GM10248 (cell line): ENCODE measurements at places on chromosomes 12 and 14.

GRCh38 chr14:89571491-89571890, 154.5 kb upstream of the FOXN3 start:
- no peak for DNase-seq

DNA sequence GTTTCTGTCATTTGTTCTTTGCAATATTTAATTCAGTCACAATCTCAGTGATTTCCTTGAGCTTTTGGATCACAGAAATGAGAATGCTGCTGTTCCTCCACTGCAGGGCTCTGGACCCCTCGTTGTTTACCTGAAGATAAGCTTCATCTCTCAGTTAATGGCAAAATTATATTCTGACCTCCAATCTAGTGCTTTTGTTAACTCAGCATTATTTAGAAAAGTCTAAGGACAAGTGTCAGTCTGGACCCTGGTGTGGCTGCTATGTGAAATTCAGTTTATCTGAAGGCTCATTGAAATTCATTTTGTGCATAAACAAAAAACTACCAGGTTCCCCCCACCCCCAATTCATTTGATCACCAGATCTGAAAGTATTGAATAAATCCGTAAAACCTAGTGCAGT, 84.7 kb downstream of the PTPRO start:
- DNase-seq = no peak

DNA sequence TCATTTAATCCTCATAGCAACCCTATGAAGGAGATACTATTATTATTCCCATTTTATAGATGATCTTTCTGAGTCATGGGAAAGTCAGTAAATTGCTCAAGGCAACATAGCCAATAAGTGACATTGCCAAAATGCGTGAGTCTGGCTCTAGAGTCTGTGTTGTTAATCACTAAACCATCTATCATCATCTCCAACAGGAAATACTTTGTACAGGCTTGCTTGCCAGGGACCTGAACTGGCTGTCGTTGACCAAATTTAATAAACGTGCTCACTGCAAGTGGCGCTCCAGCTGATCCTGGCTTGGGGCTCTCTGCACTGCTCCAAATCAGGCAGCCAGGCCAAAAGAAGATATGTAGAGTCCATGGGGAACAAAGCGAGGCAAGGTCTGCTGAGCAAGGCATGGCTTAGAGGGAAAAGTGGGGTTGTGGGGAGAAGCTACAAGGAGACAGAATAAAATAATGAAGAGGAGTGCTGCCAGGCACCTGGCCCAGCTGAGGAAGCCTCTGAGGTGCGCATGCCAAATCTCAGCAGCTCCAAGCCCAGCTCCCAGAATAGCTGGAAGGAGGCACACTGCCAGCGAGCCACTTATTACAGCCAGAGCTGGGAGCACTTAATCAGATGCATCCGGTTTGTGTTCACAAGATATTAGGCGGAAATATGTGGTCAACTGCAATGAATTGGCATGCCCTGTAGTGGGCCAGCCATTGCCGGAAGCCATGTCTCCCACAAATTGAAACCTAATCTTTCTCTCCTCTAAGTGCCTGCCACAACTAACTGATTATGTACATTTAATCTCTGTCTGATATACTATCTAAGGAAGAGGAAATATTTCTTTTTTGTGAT, 43.3 kb upstream of the PTPRO start:
- no peak for DNase-seq

DNA sequence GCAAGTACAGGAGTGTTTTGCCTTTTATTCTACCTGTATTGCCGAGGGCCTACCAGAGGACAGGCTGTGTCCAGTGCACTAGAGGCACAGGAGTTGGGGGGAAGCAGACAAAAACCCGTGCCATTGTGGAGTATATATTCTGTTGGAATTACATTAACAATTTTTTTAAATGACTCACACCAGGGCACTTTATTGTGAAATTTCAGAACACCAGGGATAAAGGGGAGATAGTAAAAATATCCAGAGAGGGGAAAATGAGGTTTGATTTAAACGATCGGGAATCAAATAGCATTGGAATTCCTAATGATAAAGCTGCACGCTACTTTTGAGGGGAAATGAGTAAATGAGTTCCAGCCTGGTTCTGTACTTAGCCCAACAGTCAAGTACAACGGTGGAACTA, 123.2 kb downstream of the PELI2 start:
- no peak for DNase-seq

GRCh38 chr12:7001921-7002591, 16.2 kb downstream of the LPCAT3 start:
- DNase-seq = no peak

- no peak for DNase-seq
These were observed 44.0 kb upstream of the CPNE8 start for GRCh38 chr12:38949363-38949762.

GRCh38 chr14:61811882-61812346, 49.7 kb downstream of the SNAPC1 start:
- DNase-seq = no peak

DNA sequence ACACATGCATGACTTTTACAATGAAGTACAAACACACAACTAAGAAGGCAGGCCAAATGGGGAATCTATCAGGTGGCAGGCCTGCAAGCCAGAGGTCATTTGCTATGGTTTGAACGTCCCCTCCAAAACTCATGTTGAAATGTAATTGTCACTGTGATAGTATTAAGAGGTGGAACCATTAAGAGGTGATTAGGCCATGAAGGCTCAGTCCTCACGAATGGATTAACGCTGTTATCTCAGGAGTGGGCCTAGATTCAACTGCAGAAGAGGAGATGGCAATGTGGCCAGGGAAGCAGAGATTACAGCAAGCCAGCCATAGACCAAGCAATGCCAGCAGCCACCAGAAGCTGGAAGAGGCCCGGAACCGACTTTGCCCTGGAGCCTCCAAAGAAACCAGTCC, 13.5 kb upstream of the ACTR6 start:
- no peak for DNase-seq

- no peak for DNase-seq
These were observed 904 bp downstream of the CACNA1C start for GRCh38 chr12:2053691-2054090.

- no peak for DNase-seq
These were observed 263.8 kb downstream of the APAF1 start for GRCh38 chr12:98908866-98909265.

GRCh38 chr14:32403021-32403420, 73.9 kb downstream of the AKAP6 start:
- DNase-seq = no peak

- DNase-seq = no peak
These were observed 15.6 kb downstream of the DYRK2 start for GRCh38 chr12:67664171-67664570.

- no peak for DNase-seq
These were observed 239.7 kb downstream of the SLC41A2 start for GRCh38 chr12:104718304-104718929.

DNA sequence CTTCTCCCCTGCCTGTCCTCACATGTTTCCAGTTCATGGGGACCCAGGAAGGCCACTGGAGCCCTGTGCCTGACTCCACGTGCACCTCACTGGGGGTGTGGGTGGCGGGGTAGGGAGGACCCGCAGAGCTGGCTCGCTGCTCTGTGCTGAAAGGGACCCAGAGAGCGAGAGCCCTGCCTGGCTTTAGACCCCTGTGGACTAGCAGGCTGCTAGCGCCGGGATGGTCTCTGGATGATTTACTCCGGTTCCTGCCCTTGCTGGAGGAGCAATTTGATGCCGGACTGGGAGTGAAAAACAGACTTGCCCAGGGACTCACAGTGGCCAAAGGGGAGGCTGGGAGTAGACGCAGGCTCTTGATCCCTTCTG, 49.0 kb downstream of the NTF3 start:
- DNase-seq = no peak

DNA sequence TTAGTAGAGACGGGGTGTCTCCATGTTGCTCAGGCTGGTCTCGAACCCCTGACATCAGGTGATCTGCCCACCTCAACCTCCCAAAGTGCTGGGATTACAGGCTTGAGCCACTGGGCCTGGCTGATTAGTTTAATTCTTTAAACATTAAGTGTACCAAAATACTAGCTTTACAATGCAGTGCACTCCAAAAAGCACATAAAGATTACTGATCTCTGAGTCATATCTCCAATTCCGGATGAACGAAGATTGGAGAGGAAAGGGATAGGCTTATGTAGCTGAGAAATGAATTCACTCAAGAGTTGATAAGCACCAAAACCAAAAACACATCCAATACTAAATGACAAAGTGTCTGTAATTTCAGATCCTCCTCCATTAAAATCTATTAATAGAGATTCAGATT, 15.1 kb downstream of the NAV3 start:
- DNase-seq = no peak

DNA sequence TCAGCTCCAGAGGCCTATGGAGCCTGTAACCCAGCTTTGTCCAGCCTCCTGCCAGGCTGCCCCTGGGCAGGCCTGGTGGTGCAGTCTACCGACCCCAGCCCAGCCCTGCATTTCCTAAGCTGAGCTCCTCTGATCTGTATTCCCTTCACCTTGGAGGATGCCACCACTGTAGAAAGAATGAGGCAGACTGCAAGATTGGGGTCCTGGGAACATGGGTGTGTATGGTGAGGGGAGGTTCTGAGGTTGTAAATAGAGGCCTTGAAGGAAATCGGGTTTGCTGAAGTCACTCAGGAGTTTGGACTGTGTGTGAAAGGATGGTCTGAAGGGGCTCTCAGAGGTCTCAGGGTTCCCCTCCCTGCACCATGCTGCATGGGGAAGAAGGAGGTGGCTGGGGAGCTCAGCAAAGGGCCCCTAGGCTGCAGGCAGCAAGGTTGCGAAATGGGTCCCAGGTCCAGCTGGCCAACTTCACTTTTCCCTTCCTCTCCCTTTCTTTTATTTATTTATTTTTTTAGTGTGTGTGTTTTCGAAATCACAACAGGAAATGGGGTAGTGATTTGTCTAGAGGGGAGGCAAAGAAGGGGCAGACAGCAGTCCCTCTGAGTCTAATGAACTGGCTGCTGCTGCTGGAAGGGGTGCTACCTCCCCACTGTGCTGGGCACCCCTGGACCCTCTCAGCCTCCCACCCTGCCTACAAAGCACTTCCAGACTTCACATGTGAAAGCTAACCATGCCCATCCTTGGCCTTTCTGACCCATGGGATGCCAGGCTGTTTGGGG, 1.2 kb upstream of the LRP1-AS start:
- DNase-seq = no peak

DNA sequence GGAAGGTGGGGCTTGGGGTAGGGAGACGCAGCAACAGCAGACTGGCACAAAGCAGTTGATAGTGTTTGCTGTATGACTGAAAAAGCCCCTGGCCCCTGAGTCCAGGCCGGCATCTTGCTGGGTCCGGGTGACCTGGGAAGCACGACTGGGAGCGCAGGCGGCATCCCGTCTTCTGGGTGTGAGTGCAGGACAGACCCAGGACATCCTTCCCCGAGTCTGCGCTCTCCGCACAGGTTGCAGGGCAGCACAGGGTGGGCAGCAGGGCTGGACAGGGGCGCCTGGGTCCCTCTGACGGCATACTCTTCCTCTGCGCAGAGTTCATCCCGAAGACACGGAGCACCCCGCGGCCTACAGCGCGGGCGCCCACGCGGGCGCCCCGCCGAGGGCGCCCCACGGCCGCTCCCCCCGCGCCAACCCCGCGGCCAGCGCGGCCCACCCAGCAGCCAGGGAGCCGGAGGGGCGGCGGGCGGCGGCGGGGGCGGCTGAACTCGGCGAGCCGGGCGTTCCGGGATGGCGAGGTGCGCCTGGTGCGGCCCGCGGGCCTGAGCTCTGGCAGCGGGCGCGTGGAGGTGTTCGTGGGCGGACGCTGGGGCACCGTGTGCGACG, 9.2 kb upstream of the CYP46A1 start:
- DNase-seq = no peak

- DNase-seq = no peak
These were observed 141.3 kb downstream of the PLXNC1 start for GRCh38 chr12:94289461-94290312.

- DNase-seq = no peak
These were observed 75.1 kb upstream of the DBX2 start for GRCh38 chr12:45125997-45126396.

DNA sequence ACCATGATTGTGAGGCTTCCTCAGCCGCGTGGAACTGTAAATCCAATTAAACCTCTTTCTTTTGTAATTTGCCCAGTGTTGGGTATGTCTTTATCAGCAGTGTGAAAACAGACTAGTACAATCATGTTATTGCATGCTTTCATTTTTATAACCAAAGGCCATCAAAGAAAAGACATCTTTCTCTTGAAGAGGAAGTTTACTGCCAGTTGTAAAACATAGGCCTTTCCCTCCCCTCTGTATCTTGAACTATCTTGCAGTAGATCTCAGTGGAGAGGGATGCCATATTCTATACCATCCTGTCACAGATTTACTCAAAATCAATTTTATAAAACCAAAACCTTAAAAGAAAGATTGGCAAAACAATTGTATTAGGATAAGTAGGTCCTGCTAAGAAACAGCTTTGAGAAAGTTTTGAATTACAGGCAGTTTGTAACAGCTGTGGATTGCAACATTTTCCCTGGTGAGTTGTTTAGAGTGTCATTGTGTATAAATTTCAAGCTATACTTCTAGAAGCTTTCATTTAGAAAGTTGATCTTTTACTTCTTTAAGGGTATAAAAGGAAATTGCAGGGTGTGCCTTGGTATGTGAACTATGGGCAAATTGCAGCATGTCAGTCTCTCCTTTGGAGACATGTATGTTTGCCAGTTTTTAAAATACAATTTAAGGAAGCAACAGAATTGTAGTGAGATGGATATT, 128.0 kb downstream of the ATP23 start:
- DNase-seq = no peak

DNA sequence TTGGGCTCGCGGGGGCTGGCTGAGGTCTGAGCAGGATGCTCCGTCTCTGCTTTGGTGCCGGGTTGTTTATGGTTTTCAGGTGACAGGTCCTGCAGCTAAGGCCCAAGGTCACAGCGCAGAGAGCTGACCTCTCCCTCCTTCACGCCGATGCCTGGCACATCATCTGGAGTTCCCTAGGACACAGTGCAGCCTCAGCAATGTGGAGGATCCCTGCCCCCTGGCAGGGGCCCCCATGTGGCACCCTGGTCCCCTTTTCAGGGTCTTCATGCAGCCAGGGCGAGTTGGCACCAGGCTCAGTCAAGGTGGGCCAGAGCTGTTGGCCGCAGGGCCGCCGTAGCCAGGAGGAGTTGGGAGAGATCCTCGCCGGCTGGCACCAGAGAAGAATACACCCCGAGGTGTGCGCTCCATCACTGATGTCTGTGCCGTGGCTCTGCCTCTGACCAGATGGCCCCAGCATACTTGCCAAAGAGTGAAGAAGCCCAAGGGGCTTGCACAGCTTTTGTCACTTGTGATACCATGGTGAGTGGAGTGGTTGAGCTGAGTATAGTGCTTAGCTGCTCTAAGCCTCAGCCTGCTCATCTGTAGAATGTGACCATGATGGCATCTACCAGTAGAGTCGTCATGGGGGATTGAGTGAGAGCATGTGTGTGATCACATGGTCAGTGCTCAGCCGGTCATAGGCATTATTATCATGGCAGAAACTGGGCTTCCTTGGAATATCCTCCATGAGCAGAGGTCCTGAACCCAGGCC, 11.0 kb downstream of the TPCN1 start:
- DNase-seq = no peak

GRCh38 chr12:47799357-47799955, 20.2 kb downstream of the HDAC7 start:
- DNase-seq = no peak

- no peak for DNase-seq
These were observed 550.8 kb downstream of the MED13L start for GRCh38 chr12:115726691-115727090.

- DNase-seq = no peak
These were observed 33.7 kb downstream of the FOS start for GRCh38 chr14:75312341-75312740.
